ENCODE measurements at places on chromosomes 16 and 17.

DNA sequence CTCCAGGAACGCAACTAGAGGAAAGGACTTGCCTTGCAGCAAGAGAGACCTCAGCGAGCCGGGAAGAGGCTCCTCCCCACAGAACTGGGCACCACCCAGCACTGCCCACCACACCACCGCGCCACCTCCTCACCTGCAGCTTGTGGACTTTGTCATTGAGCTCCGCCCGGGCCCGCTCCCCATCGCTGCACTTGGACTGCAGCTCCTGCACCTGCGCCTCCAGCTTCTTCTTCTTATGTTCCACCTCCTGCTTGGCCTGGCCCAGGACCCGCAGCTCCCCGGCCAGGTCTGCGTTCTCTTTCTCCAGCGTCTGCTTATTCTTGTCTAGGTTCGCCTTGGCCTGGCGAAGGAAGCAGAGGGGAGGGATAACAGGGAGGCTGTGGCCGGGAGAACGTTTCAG, 76.7 kb downstream of the NDE1 start:
- DNase-seq: no peak

DNA sequence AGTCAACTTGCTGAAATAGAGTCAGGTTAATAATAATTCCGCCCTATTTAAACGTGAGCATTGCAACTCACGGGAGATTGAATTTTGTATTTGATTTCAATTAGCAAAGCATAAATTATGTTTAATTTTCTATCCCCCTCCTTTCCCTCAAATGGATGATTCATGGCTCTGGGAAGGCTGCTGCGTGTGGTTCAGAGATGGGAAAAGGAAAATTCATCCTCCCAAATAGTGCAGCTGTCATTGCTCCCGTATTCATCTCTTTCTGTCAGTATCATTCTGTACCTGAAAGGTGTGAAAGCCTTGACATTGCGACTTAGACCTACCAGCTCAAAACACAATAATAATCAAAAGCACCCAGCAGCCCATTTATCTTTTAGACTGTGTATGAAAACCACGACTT, 447.3 kb downstream of the HS3ST4 start:
- peak; percentile 21 for DNase-seq

- peak; percentile 28 for DNase-seq
These were observed 5.4 kb downstream of the LRRC75A start for GRCh38 chr17:16486373-16487250.

DNA sequence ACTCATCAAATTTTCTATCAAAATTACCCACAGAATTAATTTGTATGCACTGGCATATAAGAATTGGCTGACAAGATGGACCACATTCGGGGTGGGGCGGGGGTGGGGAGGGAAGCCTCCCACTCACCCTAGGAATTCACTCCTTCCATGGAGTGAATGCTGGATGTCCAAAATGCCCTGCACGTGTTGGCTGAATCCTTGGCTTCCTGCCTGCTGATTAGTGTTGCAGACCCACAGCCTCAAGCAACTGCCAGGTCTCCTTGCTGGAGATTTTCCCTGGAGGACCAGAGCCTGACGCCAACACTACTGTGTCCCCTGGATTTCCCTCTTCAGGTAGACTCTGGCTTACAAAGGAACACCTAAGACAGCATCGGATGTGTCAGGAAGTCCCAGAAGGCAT, 575.7 kb upstream of the CDH11 start:
- DNase-seq: no peak

DNA sequence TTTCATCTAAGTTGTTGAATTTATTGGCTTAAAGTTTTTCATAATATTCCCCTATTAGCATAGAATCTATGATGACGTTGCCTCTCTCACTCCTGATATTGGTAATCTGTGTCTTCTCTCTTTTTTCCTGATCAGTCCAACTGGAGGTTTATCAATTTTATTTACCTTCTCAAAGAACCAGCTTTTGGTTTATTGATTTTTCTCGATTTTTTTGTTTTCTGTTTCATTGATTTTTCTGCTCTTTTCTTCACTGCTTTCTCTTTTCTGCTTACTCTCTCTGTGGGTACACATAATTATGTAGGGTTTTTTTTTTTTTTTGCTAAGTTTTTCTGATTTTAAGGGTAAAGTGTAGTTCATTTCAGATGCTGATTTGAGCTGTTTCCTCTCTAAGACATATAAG, 29.7 kb downstream of the MRTFB start:
- no peak for DNase-seq

DNA sequence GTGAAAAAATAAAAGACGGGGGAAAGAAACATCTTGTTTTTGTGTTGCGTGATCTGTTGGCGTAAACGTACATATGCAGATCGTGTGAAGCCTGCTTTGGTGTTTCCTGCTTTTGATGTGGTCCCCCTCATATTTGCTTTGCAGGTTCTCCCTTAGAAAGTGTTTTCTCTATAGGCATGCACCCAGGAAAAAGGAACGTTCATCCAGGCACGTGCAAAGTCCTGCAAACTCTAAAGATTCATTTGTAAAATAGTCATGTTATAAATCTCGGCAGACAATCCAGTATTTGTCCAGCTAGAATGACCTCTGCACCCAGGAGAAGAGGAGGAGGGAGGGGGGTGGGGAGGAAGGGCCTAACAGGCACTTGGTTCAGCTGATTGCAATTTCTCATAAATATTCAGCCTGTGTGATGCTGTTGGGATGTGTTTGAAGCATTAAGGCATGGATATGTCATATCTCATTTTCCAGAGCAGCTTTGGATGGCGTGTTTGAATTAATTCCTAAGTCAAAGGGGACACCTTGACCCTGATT, 40.3 kb upstream of the DDX52 start:
- DNase-seq: no peak

GRCh38 chr17:43595466-43595865, 49.3 kb upstream of the ETV4 start:
- DNase-seq: no peak

DNA sequence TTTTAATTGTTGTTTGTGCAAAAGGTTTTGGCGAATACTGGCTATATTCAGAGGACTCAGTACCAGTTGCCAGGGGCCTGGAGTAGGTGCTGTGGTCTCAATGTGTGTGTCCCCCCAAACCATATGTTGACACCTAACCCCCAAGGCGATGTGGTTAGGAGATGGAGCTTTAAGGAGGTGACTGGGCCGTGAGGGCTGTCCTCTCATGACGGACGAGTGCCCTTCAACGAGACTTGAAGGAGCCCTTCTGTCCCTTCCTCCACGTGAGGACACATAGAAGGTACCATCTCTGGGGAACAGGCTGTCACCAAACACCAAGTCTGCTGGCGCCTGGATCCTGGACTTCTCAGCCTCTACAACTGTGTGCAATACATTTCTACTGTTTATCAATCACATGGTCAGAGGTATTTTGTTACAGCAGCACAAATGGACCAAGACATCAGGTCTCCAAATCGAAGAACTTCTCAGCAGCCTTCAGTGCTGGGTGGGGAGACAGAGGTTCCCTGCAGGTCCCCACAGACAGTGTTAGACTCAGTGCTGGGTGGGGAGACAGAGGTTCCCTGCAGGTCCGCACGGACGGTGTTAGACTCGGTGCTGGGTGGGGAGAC, 24.8 kb upstream of the METRNL start:
- no peak for DNase-seq

GRCh38 chr16:81636298-81636993, 142.6 kb upstream of the PLCG2 start:
- no peak for DNase-seq

DNA sequence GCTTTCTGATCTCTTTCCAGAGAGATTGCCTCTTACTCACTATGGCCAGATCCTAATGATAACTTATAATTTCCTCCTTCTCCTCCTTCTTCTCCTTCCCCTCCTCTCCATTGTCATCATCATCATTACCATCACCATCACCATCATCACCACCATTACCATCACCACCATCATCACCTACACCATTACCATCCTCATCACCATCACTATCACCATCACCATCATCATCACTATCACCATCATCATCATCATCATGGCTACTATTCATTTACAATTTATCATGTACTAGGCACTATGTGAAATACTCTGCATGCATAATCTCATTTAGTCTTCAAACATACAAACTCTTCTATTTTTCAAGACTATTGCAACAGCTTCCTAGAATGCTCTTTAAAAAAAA, 540.9 kb upstream of the C16orf82 start:
- DNase-seq: no peak

DNA sequence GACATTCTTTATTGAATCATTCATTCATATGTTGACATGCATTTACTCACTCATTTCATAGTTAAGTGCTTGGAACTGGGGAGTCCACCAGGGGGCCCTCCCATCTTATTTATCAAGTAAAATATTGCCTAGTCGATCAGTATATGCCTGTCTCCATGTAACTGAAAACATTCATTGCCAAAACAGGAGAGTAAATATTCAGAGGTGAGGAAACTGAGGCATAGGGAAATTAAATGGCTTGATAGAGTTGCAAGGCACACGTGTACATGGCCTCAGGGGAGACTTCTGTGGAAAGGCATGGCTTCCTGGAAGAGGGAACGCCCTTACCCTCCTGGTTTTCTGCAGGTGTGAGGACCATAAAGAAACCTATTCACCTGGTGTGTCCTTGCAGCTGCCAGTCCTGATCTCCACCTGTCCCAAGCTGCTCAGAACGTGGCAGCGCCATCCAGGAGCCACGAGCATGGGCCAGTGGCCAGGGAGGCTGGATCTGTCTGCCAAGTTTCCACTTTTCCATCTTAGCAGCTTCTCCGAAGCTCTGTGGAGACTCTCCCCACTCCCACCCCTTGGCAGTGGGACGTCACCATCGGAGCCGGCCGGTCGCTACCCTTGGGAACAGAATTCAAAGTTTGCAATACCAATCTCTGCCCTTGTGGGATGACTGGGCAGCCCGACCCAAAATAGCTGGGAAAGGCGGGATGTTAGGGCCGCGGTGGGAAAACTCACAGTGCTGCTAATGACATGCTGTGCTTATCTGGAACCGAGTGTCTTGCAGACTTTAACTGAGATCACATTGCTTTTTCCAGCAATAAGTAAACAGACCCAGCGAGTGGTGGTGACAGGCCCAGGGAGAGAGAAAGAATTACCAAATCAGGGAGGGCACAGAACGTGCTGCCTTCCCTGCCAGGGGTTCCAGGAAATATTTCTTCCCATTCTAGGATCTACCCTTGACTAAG, 4.1 kb upstream of the C1QTNF1 start:
- no peak for DNase-seq

- DNase-seq: no peak
These were observed 26.8 kb downstream of the PRKCB start for GRCh38 chr16:23862556-23862955.

DNA sequence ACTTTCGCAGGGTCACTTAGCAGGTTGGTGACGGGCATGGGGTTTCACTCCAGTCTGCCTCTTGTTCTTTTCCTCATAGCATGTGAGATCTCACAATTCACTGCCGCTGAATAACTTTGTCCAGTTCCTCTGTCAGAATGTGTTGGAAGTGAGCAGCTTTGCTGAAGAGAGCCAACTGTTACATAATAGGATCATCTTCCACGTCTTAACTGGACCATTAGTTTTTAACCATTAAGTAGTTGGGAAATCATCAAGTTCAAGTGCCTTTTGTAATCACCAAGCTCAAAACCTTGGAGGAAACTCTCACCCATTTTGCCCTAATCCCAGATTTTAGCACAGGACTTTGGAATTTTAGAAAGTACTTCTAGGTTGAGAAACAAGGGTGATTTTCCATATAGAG, 290.6 kb downstream of the WWOX start:
- no peak for DNase-seq

DNA sequence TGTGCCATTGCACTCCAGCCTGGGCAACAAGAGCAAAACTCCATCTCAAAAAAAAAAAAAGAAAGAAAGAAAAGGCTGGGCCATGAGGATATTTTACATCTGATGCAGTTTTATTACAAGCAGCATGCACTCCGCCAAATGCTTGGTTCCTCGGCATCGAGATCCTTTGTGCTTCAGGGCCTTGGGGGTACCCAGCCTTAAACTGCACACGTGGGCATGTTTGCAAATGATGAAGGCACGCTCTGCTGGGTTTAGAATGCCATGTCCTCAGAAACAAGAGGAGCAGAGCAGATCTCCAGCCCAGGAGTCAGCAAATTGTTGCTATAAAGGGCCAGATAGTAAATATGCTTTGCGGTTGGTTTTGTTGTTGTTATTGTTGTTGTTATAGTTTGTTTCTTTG, 153.2 kb downstream of the KATNIP start:
- no peak for DNase-seq

- no peak for DNase-seq
These were observed 8.2 kb upstream of the GGA2 start for GRCh38 chr16:23518435-23518891.

DNA sequence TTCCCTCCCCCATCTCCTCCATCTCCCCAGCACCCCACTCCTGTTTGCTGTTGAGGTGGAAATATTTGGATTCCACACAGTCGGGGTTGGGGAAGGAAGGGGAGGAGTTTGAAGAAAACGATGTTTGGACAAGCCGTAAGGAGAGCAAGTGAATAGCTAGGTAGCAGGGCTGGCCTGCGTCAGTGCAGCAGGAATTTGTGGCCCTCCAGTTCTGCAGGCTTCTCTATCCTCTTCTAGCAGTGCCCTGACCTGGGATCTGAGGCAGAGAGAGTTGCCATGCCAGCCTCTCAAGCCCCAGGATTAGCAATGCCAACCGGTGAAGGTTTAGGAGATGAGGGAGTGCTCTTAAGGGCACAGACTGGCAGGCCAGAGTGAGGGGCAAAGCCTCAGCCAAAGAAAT, 12.5 kb downstream of the TLCD2 start:
- DNase-seq: no peak

- no peak for DNase-seq
These were observed 69.5 kb downstream of the AMFR start for GRCh38 chr16:56355786-56356275.

DNA sequence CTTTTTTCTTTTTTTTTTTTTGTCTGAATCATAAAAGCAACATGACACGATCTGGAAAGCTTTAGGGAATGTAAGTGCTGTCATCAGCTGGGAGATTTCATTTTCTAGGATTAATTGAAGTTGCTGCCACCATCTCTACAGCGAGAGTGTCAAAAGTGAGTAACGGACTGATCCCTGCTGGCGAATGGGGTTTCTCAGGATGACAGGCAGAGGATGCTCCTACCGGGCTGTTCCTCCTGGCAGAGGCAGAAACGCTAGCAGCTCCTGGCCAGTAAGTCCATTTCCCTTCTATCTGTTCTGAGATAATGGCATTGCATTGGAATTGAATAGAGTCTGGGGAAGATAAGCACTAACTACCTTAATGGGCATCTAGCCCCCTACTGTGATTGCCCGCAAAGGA, 80.5 kb upstream of the KIFC3 start:
- no peak for DNase-seq

DNA sequence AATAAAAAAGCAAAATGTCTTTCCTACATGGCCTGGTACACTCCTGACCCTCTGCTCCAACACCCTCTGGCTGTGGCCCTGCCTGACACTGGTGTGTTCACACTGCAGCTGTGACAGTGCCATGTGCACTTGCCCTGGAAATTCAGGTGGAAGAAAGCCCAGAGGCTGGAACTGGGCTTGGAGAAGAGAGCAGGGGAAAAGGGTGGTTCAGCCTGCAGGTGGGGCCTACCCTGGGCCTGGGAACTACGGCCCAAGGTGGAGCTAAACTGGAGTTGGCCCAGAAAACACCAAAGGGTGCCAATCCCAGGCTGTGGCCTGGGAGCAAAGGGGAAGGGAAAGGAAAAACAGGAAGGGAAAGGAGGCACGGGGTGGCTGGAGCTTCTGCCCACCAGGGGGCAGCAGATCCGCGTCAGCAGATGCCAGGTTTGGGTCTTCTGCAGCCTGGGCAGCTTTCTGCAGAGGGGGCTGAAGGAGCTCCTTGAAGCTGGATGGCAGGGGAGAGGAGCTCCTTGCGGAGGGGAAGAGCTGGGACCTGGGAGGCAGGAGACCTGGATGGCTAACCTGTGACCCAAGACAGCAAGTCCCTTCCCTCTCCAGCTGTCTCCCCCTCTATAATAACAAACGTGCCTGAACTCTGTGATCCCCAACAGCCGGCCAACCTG, 15.4 kb upstream of the CTCF start:
- DNase-seq: peak; percentile 65

GRCh38 chr16:86924537-86924936, 346.2 kb downstream of the FOXL1 start:
- no peak for DNase-seq

All from putamen (tissue), 1 donor.